ENCODE measurements at places on chromosomes 3 and 15.

- DNase-seq: no peak
Observed at GRCh38 chr15:48334260-48334659, 3.0 kb downstream of the DUT start.

GRCh38 chr15:39359771-39360170, 221.1 kb upstream of the THBS1 start:
- no peak for DNase-seq

- DNase-seq: no peak
Observed at GRCh38 chr3:160601288-160601687, 35.9 kb upstream of the KPNA4 start.

DNA sequence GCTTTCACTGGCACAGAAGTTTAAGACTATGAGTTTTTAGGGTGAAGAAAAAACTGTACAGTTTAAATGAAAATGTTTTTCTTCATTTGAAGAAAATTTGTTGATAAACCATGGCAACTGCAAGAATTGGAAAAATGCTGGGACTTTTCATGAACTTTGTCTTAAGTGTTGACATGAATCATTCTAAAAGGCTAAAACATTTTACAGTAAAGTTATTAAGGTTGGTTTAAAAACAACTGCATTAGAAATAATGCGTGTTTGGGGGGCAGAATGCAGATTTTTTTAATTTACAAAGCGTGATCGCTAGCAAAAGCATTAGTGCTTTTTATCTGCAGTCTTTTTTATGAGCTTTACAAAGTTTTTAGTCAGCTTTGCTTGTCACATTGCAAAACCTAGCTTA, 601.9 kb upstream of the TGFBR2 start:
- no peak for DNase-seq

DNA sequence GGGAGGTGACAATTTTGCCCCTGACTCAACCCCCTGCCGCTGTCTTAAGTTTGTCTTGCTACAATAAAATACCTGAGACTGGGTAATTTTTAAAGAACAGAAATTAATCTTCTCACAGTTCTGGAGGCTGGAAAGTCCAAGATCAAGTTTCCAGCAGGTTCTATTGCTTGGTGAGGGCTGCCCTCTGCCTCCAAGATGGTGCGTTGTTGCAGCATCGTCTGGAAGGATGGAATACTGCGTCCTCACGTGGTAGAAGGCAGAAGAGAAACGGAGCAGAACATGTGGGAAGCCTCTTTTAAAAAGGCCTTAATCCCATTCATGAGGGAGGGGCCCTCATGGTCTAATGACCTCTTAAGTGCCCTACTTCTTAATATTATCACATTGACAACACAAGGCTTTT, 87.3 kb upstream of the SNTN start:
- DNase-seq: no peak

DNA sequence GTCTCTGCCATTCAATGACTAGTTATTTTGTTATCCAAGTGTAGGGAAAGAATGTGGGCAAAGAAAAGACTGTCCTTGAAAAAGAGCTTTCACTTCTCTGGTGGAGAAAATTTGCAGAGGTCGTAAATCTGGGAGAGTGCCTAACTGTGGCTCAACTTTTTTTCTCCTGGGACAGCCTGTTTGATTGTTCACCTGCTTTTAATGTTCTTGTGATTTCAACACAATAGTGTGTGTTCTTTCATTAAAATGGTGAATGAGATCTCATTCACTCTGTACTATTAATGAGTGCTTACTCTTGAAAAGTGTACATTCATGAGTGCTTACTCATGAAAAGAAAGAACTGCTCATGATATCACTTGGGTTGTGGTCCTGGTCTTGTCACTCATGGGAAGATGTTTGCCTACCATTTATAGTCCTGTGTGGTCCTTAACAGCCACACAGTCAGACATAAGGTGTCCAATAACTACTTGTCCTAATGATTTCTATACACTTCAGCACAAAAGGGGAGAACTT, 567.3 kb downstream of the GRM7 start:
- DNase-seq: no peak

GRCh38 chr3:139718415-139718814, 40.6 kb upstream of the NMNAT3 start:
- DNase-seq: no peak

- DNase-seq: peak; percentile 63
Observed at GRCh38 chr3:141796081-141796888, 33.1 kb downstream of the GRK7 start.

All from stimulated activated CD4-positive, alpha-beta T cell treated with anti-CD3 and anti-CD28 coated beads, Interleukin-4, amount 100 ng/mL, for 1 hour (primary cell).